ENCODE measurements at places on chromosomes 4 and X.

GRCh38 chrX:16903274-16904022 lies 33.3 kb upstream of the RBBP7 start:
- DNase-seq: no peak

DNA sequence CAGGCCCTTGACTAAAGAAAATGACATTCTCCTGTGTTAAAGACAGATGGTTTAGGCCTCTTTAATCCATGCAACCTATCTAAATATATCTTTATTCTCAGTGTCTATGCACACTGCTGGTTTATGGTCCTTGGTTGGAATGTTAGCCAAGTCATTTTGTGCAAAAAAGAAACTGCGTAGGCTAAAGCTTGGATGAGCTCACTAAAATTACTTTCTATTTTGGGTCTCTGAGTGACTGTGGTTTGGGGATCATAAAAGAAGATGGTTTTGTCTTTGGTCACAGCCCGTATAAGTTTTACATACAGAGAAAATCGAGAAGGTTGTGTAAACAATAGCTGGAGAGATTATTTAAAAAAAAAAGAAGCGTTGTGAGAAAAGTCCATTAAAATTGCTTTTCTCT lies 443.6 kb downstream of the UBE2NL start:
- no peak for DNase-seq

GRCh38 chr4:26010304-26010703 lies 96.3 kb downstream of the SMIM20 start:
- DNase-seq: no peak

DNA sequence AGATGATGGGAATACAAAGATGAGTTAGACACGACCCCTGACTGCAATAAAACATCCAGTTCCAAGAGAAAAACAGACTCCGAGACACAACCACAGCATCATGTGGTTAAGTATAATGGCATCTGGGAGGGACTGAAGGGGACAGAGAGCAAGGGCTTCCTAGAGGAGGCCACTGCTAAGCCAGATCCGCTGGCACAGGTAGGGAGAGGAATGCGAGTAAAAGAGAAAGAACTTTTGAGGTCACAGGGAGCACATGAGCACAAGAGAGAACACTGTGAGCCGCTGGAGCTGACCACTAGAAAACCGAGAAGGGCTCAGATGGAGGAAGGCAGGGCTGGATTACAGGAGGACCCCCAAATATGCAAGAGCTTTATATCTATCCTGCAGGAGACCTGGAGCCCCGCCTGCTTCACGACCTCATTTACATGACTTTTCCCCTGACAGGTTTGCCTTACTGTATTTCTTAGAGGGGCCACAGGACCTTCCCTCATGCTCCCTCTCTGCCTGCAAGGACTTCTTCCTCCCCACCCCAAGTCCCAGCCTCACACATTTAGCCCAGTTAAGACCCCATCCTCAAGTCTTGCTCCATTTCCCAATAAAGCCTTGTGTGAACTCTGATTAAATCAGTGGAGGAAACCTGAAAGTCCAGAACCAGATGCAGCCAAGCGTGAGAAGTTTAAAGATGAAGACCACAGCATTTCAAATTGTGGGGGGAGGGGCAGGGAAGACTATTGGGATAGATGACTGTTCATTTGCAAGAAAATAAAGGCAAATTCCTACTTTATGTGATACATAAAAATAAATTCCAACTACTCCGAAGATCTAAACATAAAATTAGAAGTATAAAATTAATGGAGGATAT lies 29.6 kb downstream of the MFAP3L start:
- DNase-seq: no peak

- no peak for DNase-seq
Measured at GRCh38 chrX:71536285-71536684, 3.4 kb downstream of the OGT start.

DNA sequence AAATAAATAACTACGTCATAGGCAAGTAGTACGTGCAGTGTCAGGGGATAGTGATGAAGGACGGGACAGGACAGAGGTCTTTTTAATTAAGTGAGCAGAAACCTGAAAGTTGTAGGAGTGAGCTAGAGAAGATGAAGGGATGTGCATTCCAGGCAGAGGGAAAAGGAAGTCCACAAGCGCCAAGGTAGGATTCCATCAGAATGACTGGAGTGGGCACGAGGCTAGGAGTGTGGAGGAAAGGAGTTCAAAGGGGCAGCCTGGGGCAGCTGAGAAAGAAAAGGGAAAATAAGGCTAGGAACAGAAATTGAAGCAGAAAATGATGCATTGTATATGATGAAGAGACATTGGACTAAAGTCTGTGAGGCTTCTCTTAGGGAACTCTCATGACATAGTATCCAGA lies 192.2 kb upstream of the TLL1 start:
- DNase-seq: no peak

GRCh38 chr4:183635741-183636140 lies 23.2 kb downstream of the RWDD4 start:
- no peak for DNase-seq

- no peak for DNase-seq
Measured at GRCh38 chr4:121079376-121079775, 7.0 kb upstream of the NDNF start.

DNA sequence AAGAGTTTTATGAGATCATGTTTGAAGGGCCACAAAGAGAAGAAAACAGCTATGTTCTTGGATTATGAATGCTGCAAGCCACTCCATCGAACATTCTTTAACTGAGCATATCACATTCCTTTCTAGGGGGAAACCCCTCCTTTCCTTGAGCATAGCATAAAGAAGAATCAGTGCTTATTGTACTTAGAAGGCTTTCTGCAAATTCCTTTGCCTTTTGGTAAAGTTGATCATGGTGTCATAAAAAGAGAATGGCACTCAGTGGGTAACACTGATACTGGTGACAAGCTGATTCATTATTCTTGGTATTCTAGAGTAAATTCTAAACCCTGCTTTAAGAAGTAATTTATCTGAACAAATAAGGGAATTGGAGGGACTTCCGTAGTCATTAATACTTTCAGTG lies 88.5 kb upstream of the GPR34 start:
- DNase-seq: no peak

GRCh38 chr4:151887816-151888180 lies 127.0 kb upstream of the GATB start:
- no peak for DNase-seq

DNA sequence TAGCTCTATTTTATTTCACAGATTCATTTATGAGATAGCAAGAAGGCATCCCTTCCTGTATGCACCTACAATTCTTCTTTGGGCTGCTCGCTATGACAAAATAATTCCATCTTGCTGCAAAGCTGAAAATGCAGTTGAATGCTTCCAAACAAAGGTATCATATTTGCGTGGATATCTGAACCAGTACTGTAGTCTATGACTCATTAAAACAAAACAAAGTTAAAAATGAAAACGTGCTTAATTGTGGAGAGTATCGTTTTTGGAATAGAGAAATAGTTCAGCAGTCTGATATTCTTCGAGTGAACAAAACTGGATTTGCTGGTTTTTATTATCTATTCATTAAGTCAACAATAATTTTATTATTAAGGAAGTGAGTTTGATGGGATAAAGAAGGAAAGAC lies 6.3 kb downstream of the AFP start:
- DNase-seq: no peak

DNA sequence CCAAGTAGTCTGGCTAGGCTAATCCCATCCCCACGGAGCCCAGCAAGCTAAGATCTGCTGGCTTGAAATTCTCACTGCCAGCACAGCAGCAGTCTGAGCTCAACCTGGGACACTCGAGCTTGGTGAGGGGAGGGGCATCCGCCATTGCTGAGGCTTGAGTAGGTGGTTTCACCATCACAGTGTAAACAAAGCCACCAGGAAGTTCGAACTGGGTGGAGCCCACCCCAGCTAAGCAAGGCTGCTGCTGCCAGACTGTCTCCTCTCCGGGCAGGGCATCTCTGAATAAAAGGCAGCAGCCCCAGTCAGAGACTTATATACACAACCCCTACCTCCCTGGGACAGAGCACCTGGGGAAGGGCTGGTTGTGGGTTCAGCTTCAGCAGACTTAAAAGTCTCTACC lies 639.6 kb downstream of the IQCM start:
- DNase-seq: no peak

GRCh38 chrX:13825178-13825762 lies 8.4 kb upstream of the GPM6B start:
- no peak for DNase-seq

DNA sequence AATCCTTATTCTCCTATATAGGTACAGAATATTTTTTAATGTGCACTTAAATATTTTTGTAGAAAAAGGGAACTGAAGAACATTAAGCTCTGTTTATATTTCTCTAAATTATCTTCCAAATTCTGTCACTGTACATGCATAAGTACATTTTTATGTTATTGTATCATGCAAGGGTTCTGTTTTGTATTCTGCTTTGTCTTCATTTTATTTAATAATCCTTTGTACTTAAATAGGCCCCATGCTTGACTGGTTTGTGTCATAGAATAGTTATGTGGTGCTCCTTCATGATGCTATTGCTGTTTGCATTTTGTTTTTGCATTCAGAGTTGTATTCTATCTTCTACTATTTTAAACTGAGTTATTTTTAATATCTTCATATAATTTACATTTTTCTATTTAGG lies 111.9 kb upstream of the EDNRA start:
- DNase-seq: no peak

- peak; percentile 70 for DNase-seq
Measured at GRCh38 chr4:1417522-1418390, 11.5 kb upstream of the NKX1-1 start.

DNA sequence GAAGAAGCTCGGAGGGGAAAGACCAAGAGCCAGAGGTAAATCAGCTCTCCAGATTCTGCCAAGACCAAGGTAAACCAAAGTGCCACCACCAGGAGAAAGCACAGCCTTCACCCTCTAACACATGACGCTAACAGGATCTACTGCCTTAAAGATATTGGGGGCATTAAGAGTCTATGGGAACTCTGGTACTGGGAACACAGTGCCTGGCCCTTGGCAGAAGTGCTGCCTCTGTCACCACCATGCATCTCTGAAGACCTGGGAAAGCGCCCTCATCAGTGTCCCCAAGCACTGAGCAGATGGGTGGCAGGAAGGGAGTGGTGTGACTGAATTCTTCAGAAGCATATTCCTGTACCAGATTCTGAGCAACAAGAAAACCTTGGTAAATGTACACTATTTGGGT lies 1.3 kb downstream of the QDPR start:
- DNase-seq: no peak

- DNase-seq: no peak
Measured at GRCh38 chrX:103941201-103941975, 21.0 kb upstream of the TMSB15B start.

GRCh38 chrX:133375615-133376340 lies 39.5 kb downstream of the GPC4 start:
- no peak for DNase-seq

- DNase-seq: no peak
Measured at GRCh38 chr4:105652286-105652888, 56.1 kb downstream of the INTS12 start.

DNA sequence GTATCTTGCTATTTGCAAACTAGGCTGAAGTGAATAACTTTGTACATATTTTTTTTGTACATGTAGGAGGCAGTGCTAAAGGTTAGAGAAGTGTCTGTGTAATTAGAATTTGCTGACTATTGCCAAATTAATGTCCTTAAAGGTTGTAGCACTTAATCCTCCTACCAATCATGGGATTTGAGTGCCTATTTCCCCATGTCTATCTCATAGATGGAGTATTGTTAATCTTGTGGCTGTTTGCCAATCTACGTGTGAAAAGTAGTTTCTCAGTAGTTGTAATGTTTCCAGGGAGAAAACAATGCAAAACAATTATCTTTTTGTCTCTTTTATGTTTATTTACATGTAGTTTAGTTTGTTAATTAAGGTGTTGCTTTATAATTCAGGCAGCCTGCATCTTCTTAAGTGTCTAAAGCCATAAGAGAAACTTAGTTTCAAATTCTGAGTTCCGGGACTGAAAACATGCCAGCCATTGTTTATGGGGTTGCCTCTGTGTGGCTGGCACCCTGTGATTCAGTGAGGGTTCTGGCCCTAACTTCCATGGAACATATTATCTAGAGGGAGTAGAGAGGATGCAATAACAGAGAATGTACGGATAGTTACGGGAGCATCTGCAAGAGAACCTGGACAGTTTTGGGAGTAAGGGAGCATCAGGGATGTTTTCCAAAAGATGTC lies 142.4 kb downstream of the KLHL8 start:
- DNase-seq: no peak

DNA sequence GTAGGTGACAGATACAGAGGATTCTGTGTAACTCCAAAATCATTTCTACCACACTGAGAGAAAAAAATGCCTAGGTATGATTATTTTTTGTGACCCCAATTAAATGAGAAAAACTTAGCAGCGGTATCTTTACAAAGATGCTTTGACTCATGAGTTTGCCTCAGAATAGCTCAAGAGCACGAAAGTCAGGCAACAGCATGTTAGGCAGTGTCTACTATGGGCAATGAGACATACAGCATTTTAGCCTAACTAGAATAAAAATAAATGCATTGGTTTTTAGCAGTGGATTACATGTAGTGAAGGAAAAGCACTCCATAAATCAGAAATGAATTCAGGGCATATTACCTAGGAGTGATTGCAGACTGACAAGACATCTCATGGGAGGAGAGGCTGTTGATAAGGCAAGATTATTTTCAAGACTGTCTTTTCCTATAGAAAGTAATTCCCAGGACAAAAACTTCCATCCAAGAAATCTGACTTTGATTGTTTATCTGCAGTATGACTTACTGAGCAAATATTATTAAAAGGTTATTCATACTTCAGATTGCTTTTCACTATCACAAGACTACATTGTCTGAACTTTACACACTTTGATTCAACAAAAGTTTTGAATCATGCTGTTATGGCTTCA lies 3.6 kb downstream of the ANXA10 start:
- no peak for DNase-seq

DNA sequence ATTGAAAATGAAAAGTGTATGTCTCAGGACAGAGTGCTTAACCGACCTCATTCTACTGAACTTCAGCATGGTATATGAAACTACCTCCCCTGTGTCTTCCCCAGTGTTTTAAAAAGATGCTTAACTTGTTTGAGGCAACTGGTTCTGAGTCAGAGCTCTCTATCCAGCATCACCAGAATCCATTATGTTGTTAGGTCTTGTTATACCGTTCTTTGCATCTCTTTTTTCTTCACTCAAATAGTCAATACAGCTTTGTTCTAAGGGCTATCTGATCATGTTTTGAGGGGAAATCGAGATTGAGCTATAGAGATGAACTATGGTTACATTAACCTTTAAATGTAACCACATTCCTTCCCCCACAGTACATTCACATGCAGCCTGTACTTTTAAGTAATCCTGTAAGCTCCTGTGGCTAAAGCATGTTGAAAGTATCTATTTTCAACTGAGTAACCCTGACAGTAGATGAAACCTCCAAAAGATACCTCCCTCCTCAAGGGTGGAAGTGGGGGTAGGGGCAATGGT lies 514.4 kb downstream of the RPA4 start:
- DNase-seq: no peak

DNA sequence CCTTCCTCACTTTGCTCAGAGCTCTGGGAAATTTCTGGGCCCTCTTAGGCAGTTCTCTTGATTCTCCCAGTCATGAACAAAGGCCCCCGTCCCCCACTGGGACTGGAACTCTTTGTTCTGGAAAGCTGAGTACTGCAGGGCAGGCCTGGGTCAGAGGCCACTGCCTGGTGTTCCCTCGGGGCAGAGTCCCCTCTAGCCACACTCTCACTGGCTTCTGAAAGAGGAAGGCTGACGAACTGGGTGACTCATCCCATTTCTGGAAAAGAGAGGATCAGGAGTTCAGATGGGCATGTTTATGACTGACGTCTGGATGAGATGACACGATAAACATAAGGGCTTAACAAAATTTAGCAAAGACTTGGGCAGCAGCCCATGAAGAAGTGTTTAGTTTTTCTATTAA lies 47.7 kb downstream of the DDX3X start:
- DNase-seq: no peak
